ENCODE measurements at places on chromosomes 5 and 9.

- no peak for DNase-seq
Measured at GRCh38 chr9:77935974-77936373, 95.6 kb downstream of the GNAQ start.

DNA sequence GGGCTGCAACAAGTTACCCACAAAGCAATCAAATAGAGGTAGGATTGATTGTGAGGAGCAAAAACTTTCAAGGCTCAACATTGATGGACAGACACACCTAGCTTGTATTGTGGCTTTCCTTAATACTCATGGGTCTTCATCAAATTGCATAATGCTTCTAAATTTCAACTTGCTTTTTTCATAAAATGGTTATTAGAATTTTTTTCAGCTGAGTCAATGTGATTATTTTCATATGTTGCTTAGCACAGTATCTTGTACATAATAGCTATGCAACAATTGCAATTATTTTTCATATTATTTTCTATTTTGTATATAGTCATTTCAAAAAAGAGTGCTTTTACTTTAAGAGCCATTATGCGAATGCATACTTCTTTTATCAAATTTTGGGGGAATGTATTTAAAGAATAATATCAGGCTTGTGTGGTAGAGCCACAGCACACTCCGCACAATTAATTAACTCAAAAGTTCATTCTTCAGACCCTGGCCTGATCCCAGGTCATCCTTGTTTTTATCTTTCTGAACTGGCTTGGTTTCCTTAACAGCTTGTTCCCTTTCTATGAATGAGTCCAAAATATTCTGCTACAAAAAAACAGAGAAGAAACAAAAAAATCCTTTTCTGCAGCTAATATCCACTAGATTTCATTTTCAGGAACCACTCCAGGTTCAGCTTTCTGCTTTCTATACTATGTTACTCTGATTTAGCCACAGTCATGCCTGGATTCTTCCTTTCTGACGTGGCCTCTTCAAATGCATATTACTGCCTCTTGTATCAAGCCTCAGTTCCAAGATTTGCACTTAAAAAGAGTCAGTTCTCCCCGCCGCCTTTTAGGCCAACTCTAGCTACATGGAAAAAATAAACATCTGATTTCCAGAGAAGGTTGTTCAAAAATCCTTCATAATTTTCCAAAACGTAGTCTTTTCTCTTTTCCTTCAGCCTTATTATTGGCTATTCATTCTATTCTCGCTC lies 45.3 kb upstream of the CDH9 start:
- no peak for DNase-seq

DNA sequence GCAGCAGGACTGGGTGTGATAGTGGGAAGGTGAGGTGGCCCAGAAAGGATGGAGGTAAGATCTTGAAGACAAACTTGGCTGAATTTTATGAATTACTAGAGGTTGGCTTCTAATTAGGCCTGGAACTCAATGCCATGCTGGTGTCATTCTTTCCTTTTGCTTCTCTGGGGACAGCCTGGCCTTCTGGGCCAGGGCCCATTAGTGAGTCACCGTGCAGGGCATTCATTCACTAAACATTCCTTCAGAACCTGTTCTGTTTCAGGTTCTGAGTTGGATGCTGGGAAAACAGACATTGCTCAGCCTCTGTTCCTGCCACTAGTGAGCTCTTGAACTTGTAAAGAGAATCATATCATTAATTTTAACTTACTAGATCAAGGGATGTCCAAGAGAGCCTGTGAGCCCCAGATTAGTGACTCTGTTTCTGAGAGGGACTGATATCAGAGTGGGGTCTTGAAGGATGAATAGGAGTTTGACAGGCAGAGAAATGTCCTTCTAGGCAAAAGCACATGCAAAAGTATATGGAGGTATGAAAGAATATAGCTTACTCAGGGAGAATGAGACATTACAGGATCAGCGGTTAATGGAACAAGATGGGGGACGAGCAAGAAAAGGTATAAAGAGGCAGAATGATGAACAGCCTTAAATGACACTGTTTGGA lies 66.5 kb downstream of the LHX2 start:
- DNase-seq = no peak

DNA sequence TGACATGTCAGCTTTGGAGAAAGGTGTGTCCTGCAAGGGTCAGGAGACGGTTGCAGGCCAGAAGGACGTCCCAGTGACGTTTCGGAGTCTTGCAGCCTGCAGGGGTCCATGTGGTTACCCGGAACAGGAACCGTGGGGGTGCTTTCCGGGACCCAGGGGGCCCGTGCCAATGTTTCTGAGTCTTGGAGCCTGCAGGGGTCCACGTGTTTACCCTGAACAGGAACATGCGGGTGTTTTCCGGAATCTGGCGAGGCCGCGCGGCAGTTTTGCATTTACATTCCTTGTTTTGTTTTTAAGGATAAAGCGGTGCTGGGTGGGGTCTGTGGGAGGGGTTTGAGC lies 30.6 kb downstream of the NKD2 start:
- no peak for DNase-seq

GRCh38 chr5:42566652-42567295 lies 143.5 kb downstream of the GHR start:
- DNase-seq = no peak

DNA sequence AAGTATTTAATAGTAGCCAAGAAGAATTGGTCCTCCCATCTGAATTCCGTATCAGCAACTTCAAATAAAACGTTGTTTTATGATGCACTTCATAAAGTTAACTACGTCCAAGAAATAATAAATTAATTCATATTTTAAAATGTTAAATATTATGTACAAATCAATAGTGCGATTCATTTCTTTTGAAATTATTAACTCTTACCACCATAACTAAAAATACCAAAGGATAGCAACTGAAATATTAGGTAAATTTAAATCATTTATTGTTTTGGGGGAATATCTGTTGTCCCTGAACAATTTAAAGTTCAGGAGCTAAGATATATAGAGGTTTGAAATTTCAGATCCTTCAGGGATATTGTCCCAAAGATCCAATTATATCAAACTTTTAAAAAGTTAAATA lies at the start of gene OR2K2:
Gene OR2K2, minus strand, starts transcription at position 101 of the 400 bp plus-strand sequence. CDS start 1,791 bp downstream, outside the sequence.
- DNase-seq = no peak

DNA sequence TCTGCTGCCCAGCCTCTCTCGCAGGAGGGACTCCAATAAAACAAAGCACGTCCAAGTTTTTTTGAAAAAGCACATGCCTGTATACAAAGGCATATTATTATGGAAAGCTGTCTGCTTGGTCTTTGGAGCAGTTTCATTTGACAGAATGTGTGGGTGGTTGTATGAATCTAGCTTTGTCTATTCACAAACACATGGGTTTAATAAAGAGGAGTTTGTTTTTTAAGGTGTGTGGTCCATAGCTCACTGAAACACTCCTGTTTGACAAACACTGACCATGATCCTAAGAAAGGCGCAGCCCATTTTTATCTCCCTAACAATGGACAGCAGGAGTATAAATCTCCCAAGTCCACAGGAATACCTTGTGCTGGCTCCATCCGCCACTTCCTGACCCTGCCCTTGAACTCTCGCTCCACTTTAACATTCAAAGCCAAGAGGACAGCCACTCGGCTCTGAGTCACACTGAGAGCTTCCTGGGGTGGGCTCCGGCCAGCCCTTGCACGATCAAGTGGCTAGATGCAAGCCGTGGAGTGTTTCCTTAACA lies 371.9 kb downstream of the EBF1 start:
- DNase-seq = no peak

DNA sequence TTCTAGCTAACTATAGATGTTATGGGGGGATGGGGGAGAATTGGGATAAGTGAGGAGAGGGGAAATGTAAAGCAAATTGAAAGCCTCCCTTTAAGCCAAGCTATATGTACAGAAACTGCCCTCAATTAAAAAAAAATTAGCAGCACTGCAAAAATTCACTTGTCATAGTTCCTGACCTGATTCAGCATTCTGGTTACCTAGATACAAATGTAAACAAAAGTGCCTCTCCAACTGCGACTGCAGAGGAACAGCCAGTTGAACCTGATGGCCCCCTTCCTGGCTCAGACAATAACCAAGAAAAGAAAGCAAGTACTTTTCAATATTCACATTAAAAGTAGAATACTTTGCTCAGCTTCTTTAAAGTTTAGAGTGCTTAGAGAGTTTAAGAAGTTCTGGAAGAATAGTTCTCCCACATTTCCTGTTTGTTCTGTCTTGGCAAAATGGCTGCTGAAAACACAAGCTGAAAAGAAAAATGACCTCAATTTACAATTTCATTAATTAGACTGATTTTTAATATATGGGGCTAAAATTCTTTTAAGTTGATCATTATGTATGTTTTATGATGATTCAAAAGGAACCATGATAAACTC lies 1.5 kb downstream of the FAM81B start:
- no peak for DNase-seq

DNA sequence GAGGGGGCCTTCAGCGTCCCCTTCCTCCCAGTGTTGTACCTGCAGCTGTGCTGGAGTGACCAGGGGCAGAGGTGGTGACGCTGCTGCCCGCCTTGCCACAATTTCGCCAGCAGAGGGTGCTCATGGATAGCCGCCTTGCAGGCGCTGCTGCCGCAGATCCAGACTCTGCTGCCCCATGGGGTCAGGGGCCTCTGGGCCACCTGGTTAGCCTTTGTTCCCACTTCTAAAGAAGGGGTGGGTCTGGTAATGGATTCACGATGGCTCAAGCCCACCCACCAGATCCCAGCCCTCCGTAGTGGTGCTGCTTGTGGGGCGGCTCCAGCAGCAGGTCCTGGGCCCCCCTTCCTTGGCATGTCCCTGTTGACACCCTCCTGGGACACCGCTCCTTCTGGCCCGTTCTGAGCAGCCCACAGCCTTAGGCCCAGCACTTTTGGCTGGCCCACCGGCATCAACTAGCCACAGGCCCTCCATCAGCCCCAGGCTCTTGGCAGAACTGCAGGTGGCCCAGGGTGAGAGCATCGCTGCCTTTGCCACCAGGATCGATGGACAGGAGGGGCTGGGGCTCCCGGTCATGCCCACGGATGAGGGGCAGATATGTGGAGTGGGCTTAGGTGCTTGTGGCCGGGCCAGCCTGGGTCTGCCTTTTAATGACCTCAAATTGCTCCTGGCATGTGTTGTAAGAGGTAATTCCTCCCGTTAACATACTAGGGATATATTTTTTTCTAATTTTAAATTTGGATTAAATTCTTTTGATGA lies 57.2 kb downstream of the COL5A1 start:
- DNase-seq = no peak

DNA sequence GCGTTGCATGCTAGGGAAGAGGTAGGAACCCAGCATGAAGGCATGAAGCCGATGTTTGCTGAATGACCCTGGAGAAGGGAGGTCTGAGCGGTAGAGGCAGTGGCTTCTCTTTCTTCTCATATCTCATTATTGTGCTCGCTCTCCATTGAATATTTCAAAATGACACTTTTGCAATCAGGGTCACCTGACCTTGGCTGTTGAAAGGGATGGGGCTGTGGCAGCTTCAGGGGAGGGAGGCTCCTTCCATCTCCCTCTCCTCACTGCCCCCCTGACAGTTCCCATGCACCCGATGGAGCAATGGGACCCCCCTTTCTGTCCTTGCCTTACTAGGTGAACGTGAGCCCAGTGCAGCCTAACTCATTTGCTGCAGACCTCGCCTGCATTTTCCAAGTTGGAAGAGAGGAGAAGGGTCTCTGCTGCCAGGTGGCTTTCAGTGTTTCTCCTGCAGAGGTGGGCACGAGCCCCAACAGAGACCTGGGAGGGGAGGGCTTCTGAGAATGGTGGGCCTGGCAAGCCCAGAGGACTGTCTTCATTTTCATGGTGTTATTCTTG lies 17.9 kb downstream of the STC2 start:
- DNase-seq = no peak

GRCh38 chr5:643351-643801 lies 31.2 kb downstream of the CEP72 start:
- no peak for DNase-seq

DNA sequence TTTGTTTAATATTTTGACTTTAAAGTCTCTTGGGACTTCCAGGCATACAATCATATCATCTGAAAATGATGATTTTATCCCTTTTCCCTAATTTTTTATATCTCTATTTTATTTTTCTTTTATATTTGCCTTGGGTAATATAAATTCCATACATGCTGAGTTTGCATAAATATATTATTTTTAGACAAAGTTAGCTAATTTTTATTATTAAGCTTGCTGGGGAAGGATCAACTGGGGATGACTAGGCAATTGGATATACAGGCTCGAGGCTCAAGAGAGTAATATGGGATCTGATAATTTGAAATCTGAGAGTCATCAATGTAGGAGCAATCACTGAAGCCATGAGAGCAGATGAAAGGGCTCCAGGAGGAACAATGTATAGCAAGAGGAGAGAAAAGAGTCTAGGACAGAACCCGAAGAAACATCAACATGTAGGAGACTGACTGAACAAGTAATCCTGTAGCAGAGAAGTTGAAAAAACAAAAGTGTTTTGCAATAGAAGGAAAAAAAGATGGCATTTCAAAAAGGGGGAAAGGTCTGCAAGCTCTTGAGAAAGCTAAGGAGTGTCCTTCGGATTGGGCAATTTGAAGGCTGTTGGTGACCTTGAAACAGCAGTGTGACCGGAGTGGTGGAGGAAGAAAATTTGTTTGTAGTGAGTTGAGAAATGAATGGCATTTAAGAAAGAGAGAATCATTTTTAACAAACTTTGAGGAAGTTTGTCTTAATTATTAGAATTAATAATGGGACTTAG lies 17.0 kb upstream of the RHOBTB3 start:
- DNase-seq = no peak

- DNase-seq = no peak
Measured at GRCh38 chr5:130514984-130515690, 610.9 kb downstream of the CHSY3 start.

DNA sequence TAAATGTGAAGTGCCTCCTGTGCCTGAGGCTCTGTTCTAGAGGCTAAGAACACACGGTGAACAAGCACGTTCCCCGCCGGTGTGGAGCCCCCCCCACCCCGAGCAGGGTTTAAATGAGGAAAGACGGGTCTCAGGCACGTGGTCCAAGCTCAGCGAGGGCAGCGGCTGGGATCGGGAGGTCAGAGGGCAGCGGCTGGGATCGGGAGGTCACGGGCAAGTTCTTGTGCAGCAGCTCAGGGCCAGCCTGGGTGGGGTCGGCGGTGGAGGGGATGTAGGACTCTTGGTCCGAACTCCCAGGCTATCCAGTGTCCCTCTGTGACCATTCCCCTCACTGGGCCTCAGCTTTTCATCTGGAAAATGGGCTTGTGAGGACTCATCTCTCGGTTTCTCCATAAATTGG lies 2.7 kb upstream of the GBGT1 start:
- DNase-seq = no peak

DNA sequence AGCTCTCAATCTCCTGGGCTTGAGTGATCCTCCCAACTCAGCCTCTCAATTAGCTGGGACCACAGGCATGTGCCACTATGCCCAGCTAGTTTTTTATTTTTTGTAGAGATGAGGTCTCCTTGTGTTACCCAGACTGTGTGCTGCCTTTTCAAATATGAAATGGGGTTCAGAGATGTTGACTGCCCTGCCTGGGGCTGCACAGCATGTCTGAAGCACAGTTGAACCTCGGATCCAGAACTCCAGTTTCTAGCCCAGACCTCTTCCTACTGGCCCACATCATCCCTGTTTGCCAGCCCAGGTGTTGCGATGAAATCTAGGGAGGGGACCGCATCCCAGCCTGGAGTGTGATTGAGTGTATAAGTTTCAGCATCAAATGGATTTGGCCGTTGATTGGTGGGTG lies 69.4 kb downstream of the HMCN2 start:
- DNase-seq = no peak

DNA sequence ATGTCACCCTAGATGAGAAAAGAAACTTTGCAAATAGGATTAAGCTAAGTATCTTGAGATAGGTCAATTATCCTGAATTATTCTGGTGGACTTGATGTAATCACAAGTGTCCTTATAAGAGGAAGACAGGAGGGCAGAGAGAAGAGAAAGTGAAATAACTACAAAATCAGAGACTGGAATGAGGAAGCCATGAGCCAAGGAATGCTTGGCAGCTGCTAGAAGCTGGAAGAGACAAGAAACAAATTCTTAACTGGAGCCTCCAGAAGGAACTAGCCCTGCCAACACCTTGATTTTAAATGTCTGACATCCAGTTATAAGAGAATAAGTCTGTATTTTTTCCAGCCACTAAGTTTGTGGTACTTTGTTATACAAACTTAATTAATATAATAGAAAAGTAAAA lies 480.0 kb downstream of the NR2F1-AS1 start:
- no peak for DNase-seq
